ENCODE measurements at places on chromosomes 3 and 15.

DNA sequence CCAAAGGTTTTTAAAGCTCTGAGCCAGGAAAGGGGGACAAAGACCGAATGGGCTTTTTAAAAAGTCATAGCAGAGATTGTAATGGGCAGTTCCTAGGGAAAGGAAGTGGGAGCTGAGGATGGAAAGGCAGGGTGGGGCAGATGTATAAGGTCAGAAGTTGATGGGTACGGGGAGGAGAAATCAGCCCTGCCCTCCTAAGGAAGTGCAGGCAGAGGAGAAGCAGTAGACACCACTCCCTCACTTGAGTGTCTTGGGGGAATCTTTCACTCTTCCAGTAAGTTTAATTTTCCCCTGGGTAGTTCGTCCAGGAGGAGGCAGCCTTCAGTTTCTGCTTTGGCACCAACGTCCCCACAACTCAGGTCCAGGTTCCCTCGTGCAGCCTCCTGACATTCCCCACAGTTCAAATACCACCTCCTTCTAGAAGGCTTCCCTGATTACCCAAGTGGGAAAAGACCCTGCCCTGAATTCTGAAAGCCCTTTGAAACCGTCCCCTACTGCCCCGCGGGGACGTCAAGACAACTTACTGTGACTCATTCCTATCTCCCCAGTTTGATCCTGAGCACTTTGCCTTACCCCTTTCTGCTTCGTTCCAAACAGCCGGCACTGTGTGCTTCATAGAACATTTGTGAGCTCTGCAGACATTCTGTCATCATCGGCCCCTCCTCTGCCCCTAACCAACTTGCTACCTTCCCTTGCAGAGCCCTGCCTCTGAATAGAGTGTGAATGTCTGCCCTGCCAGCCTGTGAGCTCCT, 14.3 kb upstream of the SRP14 start:
- DNase-seq = no peak

GRCh38 chr3:99875581-99875928, 57.9 kb downstream of the CMSS1 start:
- DNase-seq = no peak

DNA sequence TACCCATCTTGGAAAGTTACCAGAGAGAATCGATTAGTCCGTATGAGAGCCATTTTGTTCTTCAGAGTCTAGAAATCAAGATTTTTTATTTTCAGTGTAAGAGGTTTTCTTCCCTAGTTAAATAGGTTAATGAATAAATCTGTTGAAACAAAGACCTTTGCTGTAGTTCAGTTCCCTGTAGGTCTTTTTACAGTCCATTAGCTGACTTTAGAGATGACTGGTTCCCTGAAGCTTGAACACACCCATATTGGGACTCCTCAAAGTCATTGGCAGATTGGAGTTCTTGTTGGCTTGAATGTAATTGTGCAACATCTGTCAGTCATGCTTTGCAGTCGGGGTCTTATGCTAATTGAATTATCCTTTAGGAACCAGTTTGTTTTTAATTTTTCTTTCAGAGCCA, 45.3 kb downstream of the SEMA6D start:
- DNase-seq = no peak

DNA sequence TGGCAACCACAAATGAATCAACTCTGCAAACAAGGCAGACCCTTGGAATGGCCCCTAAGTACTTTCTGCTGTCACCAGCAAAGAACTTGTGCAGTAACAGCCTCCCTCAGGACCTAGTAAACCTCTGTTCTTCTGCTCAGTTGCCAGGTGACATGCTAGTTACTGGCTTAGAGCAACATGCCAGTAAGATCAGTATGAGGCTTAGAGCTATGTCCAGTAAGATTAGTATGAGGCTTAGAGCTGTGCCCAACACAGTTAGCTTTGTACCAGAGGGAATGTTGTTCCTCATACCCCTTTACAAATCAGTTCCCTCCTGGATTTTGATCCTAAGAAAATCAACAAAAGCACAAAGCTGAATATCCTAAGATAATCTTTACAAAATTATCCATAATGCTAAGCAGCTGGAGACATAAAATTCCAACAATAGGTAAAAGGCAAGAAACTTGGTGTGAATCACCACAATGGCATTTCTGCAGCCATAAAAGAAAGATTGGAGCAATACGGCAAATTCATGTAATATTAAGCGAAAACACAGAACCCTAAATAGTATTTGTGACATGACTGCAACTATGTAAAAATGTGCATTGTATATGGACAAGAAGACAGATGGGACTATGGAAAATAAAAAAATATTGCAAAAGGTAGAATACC, 107.3 kb upstream of the LPP start:
- DNase-seq = no peak

DNA sequence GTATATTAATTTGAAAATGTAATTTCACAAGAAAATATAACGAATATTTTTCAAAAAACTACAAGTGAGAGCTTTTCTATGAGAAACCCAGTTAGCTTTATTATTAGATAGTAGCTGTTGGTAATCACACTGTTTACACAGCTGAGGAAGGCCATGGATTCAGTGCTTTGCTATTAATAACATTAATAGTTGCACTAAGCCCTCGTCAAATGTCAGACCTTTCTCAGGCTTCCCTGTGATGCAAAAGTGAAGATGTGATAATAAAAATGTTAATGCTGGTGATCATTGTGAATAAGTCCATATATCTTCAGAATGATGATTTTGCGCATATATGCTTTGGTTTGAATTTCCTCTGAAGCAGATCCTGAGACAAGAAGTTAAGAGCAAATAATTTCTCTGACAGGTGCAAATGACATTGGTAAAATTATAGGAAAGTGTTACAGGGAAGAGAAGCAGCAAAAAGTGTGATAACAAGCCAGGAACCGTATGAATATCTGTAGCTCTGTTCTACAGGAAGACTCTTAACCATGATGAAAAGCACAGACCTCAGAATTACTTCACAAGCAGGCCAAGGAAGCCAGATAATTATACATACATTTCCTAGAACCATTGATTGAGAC, 56.5 kb upstream of the CNTN6 start:
- DNase-seq = no peak

DNA sequence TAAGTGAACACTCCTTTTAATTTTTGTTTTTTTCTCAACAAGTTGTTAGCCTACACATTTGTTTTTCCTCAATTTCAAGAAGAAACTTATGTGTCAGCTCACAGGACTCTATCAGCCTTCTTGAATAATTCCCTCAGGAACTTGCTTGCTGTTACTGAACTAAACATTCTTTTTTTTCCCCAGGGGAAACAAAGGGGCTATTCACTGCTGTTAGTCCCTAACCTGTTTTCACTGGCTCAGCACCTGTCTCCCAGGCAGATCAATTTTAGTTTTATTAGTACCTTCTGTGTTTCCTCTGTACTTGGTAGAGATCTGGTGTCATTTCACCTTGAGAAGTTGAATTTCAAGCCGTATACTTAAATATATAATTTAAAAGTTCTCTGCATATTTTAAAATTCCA, 644.6 kb downstream of the CADM2 start:
- DNase-seq = no peak

All from T-helper 2 cell (primary cell).